ENCODE measurements at places on chromosomes 1 and 21.

- no peak for DNase-seq
These were observed 107.3 kb downstream of the TOMM20 start for GRCh38 chr1:235021321-235021720.

GRCh38 chr1:203080456-203080855, 5.4 kb downstream of the MYOG start:
- no peak for DNase-seq

DNA sequence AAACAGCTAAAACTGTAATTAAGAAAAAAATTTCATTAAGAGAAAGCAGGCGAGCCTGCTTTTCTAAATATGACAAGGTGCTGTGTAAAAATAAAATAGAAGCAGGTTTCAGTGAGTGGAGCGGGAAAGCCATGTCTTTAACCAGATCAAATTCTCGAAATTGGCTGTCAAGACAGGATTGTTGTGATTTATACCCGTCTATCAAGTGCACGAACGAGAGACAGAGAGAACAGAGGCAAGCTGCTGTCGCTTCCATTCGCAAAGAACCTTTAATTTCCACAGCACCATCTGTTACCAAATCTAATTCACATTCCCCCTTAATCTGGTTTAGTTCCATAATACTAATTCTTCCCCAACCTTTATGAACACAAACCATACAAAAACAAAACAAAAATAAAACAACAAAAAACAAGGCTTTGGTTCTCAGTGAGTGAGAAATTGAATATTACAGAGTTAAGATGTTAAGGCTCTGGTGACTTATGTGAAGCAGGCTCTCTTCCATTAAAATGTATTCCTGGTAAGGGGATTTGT, 35.0 kb downstream of the ESRRG start:
- DNase-seq, result no peak

GRCh38 chr1:108669679-108670078, 8.8 kb upstream of the HENMT1 start:
- DNase-seq, result no peak

- no peak for DNase-seq
These were observed 442.0 kb upstream of the RUNX1 start for GRCh38 chr21:35491114-35491513.
